Erythroblast (primary cell): ENCODE measurements at places on chromosomes 2 and 18.

DNA sequence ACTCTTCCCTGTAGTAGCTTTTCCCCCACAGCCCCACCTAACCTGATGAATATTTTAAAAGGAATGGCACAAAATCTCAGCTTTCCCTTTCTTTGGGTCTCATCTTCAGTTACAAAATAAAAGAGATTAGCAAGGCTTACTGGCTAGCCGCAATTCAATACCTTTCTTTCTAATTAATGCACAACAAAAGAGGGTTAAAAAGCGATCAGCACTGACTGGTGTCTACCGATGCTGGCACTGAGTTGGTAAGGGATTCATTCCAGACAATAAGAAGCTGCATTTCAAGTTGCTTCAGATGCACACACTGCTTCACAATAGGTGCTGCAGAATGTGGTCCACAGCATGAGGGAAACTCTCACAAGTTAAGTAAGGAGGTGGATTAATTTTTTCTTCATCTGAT, 41.9 kb downstream of the HDHD2 start:
- DNase-seq: no peak

GRCh38 chr2:236658974-236659757, 89.5 kb downstream of the ACKR3 start:
- DNase-seq: no peak

- DNase-seq: no peak
Measured at GRCh38 chr2:96756788-96757476, 3.8 kb upstream of the CNNM4 start.

- DNase-seq: no peak
Measured at GRCh38 chr2:159711562-159712142, 654 bp upstream of the MARCHF7 start.

DNA sequence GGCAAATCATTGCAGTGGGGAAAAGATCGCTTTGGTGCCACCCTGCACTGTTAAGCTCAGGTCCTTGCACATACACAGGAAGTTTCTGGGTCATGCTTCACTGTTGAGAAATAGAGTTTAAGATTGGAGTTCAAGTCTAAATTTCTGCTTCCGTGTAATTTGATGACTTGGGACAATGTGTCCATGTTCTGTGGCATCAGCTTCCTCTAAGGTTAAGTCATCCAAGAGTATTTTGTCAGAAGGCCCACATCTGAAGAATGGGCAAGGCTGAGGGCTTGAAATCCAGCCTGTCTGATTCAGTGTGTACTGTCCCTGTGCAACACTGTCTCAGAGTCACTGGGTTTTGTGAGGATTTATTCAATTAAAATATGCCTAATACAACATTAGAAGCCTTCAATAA, 880.7 kb downstream of the SUCLG1 start:
- DNase-seq: no peak

GRCh38 chr2:38887347-38887746, 2.3 kb upstream of the ARHGEF33 start:
- no peak for DNase-seq

- DNase-seq: no peak
Measured at GRCh38 chr2:36545871-36546416, 52.0 kb downstream of the FEZ2 start.

DNA sequence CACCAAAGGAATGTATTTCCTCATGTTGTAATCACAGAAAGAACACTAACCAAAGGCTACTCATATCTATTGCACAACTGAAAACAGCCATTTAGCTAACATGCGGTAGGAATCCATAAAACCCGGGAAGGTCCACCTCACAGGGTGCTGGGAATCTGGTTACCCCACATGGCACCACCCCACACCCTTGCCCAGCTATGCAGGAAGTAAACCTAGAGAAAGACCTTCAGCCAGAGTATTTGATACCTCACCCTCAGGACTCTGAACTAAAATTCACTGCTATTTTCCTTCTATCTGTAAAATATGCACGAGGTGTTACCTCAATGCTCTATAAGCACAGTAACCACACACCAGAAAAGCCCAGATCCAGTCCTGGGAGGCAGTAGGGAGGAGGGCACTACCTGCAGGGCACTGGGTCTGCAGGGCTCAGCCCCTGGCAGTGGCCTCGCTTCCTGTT, 45.8 kb downstream of the PTPN2 start:
- no peak for DNase-seq

GRCh38 chr2:20421988-20422370, 24.9 kb upstream of the RHOB start:
- no peak for DNase-seq

GRCh38 chr2:10417551-10418335, 30.4 kb downstream of the ODC1 start:
- no peak for DNase-seq

GRCh38 chr2:144607891-144608521, 88.1 kb upstream of the ZEB2 start:
- no peak for DNase-seq

DNA sequence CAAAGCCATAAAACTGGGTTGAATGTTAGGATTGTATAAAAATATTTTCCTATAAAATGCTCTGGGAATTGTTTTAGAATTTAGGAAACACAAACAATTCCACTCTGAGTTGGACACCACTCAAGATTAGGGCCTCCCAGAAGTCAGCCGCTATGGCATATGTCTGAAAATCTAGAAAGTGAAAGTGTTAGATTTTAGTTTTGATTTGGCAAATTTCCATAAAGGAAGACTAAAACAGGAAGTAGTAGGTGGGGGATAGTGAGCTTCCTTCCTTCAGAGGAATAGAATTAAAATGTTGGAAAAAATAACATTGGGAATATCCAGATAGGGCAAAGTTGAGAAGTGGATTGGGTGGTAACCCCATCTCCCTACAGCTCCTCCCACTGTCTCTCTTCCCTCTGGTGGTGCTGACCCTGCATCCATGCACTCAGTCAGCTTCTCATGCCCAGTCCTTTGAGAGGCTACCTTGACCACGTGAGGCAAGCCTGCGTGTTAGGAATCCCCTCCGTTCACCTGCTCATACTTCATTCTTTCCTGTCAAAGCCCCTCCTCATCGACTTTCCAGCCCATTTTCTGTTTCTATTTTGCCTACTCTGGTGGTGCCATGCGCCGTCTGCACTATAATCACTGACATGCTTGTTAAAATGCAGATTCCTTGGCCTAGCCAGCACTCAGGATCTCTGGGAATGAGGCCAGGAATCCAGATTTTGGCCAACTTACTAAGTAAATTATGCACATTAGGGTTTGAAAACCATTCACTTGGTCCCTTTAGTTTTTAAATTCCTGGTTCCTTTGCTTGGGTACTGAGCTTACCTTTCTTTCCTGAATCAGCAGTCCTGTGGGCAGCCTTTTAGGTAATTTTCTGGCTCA, 83.5 kb downstream of the POLE4 start:
- DNase-seq: no peak

DNA sequence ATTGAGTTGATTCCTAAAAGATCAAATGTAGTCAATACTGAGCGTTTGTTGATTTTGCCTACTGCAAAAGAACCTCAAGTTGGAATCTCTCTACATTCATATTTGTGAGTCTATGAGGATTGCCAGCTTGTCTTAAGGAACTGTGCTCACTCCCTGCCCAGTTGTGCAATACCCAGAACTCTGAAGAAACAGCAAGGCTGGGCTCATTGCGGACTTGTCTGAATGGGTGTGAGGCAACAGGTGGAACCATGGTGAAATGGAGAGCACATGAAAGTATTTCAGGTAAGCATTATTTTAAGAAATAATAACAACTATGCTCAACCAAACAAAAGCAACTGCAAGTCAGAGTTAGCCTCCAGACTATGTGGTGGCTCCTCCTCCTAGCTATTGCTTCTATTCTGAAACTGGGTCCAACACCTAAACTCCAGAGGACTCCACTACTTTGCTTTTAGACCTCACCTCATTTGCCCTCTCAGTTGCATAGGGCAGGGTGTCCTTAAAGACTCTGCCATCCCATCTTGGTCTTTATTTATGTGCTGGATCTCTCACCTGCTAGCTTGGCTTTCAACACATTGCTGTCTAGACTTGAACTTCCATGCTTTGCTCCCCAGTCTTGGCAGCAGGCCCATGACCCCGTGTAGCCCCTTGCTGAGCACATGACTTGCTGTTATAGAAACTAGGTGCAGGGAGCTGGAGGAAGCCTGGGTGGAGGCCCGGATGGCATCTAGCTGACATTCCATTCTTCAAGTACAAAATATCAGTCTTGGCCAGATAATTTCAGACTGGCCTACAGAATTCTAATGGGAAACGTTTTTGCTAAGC, 94.8 kb upstream of the ARL5A start:
- DNase-seq: peak; percentile 12

DNA sequence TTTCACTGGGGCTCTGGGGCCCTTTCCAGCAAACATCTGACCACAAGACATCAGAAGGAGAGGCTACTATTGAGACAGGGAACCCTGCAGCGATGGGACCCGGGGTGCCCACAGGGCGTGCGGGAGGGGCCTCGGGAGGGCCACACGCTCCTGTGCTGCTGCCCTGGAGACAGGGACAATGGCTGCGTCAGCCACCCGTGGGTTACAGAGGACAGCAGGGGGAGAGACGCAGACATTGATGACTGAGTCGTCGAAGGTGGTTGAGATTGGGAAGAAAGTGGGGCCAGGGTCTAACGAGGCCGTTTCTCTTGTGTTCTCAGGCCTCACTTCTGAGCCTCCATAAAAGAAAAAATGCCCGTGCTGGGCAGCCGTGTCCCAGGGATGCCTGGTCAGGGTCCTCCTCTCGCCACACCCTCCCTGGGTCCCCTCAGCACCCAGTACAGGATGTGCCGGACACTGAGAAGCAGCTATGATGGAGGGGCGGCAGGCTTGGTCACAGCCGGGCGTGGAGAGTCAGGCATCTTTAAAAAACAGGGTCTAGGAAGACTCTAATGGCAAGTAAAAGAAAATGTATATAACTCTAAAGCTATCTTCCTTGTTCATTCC, 73.9 kb downstream of the NDUFA10 start:
- no peak for DNase-seq

GRCh38 chr18:77053616-77054287, 78.8 kb downstream of the MBP start:
- no peak for DNase-seq

DNA sequence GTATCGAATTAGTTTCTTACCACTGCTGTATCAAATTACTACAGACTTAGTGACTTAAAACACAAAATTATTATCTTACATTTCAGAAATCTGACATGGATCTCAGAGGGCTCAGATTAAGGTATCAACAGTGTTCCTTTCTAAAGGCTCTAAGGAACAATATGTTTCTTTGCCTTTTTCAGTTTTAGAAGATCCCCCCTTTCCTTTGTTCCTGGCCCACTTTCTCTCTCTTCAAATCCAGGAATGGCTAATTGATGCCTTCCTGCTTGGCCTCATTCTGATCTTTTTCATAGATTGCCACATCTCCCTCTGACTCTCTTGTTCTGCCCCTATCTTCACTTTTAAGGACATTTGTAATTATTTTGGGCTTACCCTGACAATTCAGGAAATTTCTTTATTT, 65.7 kb downstream of the LRP1B start:
- DNase-seq: no peak

- peak; percentile 37 for DNase-seq
Measured at GRCh38 chr2:238106698-238107524, 6.8 kb downstream of the ESPNL start.

DNA sequence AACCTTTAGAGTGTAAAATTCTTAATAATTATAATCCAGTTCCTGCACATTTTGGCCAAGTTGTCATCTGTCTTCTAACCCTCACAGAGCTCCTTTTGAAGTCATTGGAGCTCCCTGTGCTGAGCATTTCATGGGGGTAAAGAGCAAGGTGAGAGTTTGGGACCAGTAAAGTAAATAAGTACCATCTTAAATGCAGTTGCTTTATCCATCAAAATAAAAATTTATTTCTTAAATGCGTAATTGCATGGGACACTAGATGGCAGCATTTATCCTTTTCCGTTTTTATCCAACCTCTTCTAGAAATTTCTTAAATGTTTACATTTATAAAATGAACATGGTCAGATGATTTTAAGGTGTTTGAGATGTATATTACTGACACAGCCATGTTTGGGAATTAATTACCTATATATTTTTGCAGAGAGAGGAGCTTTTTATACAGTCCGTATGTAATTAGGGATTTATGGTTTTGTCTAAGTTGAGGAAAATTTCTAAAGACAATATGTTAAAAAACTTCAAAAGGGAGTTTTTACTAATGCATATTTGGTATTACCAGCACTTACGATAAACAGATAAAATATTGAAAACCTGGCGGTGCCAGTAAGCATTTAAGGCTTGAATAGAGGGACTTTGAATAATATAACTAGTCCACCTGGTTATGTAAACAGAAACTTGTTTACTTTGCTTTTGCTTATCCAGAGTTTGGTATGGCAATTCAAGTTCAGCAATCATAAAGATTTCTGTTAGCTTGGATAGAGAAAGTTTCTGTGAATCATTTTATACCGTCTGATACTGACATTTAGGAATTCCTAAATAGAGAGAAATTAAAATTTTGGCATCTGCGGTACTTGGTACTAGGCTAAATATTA, 54.5 kb downstream of the ACSL3 start:
- DNase-seq: peak; percentile 41

- DNase-seq: no peak
Measured at GRCh38 chr18:48356909-48357631, 52.1 kb downstream of the ZBTB7C start.

DNA sequence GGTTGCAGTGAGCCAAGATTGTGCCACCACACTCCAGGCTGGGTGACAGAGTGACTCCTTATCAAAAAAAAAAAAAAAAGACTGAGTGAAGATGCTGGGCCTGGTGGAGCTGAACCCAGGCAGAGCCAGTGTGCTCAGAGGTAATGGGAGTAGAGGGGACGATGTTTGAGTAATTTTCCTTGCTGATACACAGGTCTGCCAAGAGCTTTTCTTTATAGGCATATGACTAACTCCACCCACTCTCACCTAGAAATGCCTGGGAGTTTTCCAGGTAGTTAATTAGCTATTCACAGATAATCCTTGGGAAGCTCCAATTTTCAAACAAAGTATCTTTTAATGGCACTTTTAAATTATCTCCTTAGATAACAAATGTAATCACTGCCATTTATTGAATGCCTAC, 33.4 kb upstream of the ACSL3 start:
- DNase-seq: no peak

DNA sequence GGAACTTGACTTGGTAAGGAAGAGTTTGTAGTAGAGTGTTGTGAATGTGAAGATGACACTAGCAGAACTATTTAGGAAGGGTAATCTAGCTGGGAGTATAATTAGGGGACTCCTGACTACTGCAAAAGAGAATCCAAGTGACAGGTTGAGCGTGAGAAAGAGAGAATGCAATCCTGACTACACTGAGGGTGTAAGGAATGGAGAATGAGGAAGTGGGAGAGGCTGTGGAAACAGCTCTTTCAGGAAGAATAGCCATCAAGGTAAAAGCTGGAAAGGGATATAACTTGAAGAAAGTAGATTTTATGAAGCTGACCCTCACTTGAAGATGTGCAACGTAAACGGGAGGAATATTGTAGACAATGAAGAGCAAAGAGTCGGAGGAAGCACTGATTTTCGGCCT, 41.1 kb upstream of the TTN start:
- DNase-seq: no peak
